Stromal cell of bone marrow (primary cell): ENCODE measurements at places on chromosomes 4 and X.

DNA sequence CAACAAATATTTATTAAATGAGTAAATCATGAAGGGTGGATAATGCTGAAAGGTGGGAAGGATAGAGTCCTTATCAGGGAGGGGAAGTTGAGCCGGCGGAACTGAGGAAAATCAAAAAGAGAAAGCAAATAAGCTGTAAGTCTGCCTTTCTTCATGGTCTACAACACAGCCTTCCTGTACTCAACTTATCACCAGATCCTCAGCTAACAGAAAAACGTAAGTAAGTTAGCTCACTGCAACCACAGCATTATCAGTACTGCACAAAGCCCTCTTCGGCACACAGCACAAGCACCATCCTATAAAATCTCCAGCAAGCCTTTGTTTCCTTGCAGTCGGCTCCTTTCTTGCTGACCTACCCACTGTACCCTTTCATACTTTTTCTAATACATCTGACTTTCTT is 70.3 kb downstream of the CRMP1 start:
- DNase-seq = no peak

GRCh38 chr4:142840516-142841123 is 5.5 kb downstream of the INPP4B start:
- peak; percentile 33 for DNase-seq

- DNase-seq = no peak
These were observed 254.5 kb downstream of the SOX3 start for GRCh38 chrX:140250391-140250790.

GRCh38 chrX:106862972-106863688 is 40.0 kb downstream of the RIPPLY1 start:
- no peak for DNase-seq

- DNase-seq = no peak
These were observed 9.6 kb downstream of the CTAG1A start for GRCh38 chrX:154594491-154594890.

- DNase-seq = no peak
These were observed 2.2 kb upstream of the UGT2B4 start for GRCh38 chr4:69497886-69498395.

DNA sequence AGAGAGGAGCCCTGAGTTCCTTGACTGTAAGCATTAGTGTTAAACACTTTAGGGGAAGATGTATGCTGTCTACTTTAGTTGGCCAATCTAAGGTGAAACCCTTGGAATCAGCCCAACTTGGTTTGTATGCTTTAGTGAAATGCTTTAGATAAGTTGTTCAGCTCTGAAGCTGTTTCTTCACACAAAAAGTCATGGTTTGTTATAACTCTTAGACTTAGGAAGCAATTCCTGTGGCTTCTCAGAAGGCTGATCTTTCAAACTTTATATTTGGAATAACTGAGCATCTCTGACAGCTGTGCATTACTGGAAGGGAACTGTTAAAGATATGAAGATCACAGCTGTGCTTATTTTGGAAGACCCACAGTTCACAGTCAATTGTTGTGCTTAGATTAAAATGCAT is 714.1 kb downstream of the FAT4 start:
- DNase-seq = no peak

GRCh38 chrX:154043003-154043763 is 23.5 kb upstream of the IRAK1 start:
- DNase-seq = peak; percentile 50

DNA sequence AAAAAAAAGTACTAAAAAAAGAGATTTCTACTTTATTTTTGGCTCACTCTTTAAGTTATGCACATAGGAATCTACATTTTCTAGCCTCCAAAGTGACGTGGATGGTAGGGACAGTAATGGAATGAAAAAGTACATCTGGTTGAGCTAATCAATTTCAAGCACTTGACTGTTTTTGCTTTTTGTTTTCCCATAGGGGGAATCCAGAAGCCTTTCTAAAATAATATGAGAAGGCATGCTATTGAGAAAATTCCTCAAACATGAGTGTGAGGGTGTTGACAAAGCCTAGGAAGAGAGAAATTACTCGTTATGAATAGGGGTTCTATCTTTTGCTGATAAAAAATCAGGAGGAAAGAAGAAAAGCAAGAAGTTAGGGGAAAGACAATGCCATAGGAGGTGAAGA is 242.5 kb upstream of the PUDP start:
- no peak for DNase-seq

DNA sequence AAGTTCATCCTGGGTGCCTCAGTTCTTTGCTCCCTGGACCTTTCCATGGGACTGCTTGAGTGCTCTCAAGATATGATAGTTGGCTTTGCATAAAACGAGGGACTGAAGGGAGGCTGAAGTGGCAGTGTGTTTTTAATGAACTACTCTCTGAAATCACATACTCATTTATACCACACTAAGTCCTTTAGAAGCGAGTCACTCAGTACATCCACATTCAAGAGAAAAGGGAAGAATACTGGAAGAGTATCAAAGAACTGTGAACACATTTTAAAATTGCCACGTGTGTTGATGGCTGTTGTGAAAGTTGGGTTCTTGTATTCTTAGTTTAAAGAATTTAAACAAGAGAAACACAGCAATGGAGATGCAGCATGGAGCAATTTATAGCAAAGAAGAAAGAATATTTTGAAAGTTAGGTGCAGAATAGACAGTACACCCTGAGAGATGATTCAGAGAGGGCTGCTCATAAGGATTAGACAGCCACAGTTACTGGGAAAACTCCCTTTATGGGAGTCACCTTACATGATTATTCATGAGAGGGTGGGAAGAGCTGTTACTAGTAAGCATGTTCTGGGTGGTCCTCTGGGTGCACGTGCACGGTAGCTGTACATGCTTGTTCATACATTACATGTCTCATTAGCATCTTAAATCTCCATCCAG is 380.7 kb downstream of the ADGRL3 start:
- no peak for DNase-seq

GRCh38 chr4:23741681-23742191 is 148.1 kb downstream of the PPARGC1A start:
- no peak for DNase-seq

DNA sequence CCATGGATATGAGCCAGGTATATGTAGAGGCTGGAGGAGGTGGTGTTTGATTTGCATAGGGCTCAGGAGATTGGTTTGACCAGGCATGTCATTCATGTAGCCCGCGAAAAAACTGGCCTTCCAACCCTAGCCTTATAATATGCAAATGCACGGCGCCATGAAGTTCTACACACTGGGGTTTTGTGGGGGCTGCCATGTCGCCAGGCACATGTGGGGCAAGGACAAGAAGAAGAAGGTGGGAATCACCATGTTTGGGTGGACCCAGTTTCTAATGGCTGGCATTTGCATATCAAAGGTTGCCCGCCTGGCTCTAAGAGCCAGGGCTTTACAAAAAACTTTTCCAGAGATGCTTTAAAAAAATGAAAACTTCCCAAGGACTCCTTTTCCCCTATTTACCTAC is 1251.0 kb downstream of the PCDH18 start:
- DNase-seq = no peak

- DNase-seq = no peak
These were observed 715.9 kb downstream of the SMARCA1 start for GRCh38 chrX:128807367-128807766.

DNA sequence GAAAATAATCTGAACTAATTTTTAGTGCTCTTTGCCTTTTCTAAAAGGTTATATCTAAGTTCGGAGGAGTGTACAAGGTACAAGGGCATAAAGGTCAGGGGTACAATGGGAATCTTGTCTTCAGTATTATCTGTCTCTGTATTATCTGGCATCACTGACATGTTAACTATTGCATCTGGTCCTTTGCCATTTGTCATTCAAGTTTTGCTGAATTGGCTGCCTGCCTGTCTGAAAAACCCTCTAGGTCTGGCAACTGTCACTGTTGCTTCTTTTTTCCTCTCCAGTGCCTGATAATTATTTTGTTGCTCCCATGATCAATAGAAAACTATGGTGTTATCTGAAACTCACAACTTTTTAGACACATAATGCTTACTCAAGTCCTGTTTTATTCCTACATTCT is 112.5 kb upstream of the STK26 start:
- no peak for DNase-seq

GRCh38 chr4:137664046-137664387 is 131.7 kb upstream of the PCDH18 start:
- DNase-seq = peak; percentile 68
